ENCODE measurements at places on chromosomes 4 and X. TPM values are rescaled to one million over a fixed set of nuclear protein-coding genes. Genes with fewer than 3 reads are reported as not detected.

Gene FGB
- not detected for polyA plus RNA-seq

Gene IRS4
- polyA plus RNA-seq, result not detected

Gene IBSP
- not detected for polyA plus RNA-seq

Gene ADH1C
- 1.2 TPM for polyA plus RNA-seq

Gene F8A2
- polyA plus RNA-seq, result not detected

Gene NHS
- polyA plus RNA-seq, result 1.4 TPM

Gene SPACA5
- polyA plus RNA-seq, result not detected
